Brain (organoid and tissue), 16 donors: ENCODE measurements at places on chromosomes 13 and 19. TPM values are rescaled to one million over a fixed set of nuclear protein-coding genes. Genes with fewer than 3 reads are reported as not detected.

WDR87 gene
- not detected for polyA plus RNA-seq

OR10H1 gene
- polyA plus RNA-seq = not detected

DNA sequence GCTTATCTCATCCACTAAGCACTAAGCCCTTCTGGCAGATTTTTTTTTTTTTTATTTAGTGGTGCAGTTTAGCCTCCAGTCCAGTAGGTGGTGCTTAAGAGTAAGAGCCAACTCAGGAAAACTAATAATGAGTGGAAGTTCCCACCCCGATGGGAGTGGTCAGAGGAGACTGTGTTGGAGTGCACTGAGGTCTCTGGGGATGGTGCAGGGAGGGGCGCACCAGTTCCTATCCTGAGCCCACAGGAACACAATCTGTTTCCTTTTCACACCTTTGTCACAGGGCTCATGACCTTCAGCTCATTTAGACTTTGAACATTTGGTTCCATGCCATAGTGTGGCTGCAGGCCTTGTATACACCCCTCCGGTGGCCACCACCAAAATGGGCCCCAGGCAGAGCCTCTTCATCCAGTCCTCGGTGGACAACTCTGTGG is 367.4 kb downstream of the SPRY2 start:
- DNase-seq = no peak

USPL1 gene
- 4.0 TPM for polyA plus RNA-seq

TDRD3 gene
- polyA plus RNA-seq = 4.9 TPM

IFNL1 gene
- polyA plus RNA-seq = not detected

- no peak for DNase-seq
Measured at GRCh38 chr19:35585848-35586247, at the start of gene PMIS2. Gene PMIS2 (plus strand): TSS chr19:35586173. CDS start chr19:35586260, 87 bp downstream.

- no peak for DNase-seq
Measured at GRCh38 chr13:21884965-21885567, 214.2 kb downstream of the FGF9 start.

ARHGAP45 gene
- polyA plus RNA-seq = 3.8 TPM

GRCh38 chr19:29277102-29277501 is 64.2 kb upstream of the UQCRFS1 start:
- DNase-seq = no peak

TMPRSS9 gene
- 0.15 TPM for polyA plus RNA-seq

DNA sequence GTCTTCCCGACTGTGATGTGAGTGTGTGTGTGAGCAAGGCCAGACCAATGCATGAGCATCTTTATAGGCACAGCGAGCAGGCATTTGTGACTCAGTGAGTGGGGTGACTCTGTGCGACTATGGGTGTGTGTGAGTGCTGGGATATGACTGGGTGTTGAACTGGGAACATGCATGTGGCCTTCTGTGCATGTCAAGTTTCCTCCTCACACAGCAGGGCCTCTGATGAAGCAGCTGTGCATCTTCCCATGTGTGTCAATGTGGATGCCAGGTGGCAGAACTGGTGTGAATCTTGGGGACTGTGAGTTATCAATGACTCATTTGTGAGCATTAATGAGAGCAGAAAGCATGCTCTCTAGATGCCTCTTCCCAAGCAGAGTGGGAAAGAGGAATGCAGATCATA is 12.1 kb upstream of the LGALS14 start:
- no peak for DNase-seq

- DNase-seq = peak; percentile 65
Measured at GRCh38 chr13:97030705-97031452, 36.6 kb upstream of the OXGR1 start.

GRCh38 chr13:113539822-113540221 is 44.7 kb upstream of the TFDP1 start:
- DNase-seq = no peak

CCDC169 gene
- 0.31 TPM for polyA plus RNA-seq

- peak; percentile 94 for DNase-seq
Measured at GRCh38 chr19:20367811-20368294, 197.7 kb downstream of the ZNF737 start.

PRSS57 gene
- not detected for polyA plus RNA-seq

GRCh38 chr13:42777467-42777866 is 3.9 kb upstream of the FAM216B start:
- no peak for DNase-seq

ANKRD24 gene
- 6.2 TPM for polyA plus RNA-seq

GRCh38 chr19:491146-491741 is 5.0 kb upstream of the MADCAM1 start:
- DNase-seq = no peak

GRCh38 chr19:55369653-55370304 is 484 bp downstream of the IL11 start:
- peak; percentile 76 for DNase-seq

CEACAM5 gene
- 1.1 TPM for polyA plus RNA-seq

GRCh38 chr13:62119739-62120700 is 704.4 kb upstream of the PCDH20 start:
- DNase-seq = peak; percentile 74

APOC4 gene
- polyA plus RNA-seq = not detected

DNA sequence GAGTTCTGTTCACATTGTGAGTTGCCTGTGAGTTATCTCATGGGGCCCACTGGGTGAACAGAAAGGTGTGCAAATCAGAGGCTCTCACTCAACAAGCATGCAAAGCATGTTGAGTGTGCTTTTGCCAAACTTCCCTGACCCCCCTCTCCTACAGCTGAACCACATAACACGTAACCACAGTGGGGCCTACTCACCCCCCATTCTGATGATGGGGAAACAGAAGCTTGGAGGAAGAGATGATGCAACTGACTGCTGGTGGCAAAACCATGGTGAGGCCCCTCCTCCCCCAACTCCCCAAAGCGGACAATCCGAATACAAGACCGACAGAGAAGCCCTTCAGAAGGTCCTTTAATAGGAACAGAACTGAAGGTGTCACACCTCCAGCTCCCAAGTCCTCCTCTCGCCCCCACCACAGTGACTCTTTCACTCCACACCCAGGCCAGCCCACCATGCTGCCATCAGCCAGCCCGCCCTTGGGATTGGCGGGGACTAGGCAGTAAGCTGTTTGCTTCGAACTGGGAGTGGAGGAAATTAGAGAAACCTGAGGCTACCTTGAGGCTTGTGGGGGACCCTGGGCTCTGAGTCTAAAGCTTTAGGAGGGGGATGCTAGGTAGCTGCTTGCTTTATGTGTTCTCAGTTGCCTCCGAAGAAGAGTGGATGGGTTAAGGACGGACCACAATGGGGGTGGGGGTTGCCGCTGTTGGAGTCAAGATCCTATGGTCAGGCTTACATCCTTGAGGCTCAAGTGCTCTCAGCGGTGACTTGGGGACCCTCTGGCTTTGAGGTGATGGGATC is 3.8 kb downstream of the ZNF784 start:
- no peak for DNase-seq

GRCh38 chr13:38620876-38621275 is 66.0 kb upstream of the FREM2 start:
- DNase-seq = no peak

DNA sequence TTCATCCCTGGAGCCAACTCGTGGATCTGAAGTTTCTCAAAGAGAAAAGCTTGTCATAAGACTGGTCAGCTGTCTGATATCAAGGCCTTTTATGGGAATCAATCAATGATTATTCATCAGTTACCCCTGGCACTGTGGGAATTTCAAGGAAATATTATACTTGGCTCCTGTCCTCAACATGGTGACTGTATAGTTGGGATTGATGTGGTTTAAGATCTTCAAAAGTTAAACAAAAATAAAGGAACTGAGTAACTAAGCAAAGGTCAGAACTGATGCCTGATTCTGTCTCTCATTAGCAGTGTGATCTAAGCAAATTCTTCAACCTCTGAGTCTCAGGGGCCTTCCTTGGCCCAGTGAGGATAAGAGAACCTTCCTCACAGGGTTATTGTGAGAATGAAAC is 22.2 kb upstream of the SERPINE3 start:
- DNase-seq = no peak

UHRF1 gene
- 25.6 TPM for polyA plus RNA-seq

DNA sequence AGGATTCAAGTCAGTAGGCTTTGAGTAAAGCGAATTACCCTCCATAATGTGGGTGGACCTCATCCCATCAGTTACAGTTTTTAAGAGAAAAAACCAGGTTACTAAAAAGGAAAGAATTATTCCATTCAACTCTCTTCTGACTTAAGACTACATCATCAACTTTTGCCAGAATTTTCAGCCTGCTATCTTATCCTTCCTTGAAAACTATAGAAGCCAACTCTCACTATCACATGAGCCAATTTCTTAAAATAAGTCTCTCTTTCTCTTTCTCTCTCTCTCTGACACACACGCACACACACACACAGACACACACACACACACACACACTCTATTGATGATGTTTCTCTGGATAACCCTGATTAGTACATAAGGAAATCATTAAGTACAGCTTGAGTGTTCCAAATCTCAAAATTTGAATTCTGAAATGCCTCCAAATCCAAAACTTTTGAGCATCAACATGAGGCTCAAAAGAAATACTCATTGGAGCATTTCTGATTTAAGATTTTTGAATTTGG is 217.0 kb upstream of the PRR20A start:
- no peak for DNase-seq

GRCh38 chr13:112820318-112820717 is 130.5 kb downstream of the ATP11A start:
- DNase-seq = no peak

ZNF829 gene
- polyA plus RNA-seq = 0.58 TPM

- DNase-seq = no peak
Measured at GRCh38 chr19:16605553-16605994, 22.4 kb downstream of the MED26 start.

RTBDN gene
- polyA plus RNA-seq = 20.0 TPM

PLIN5 gene
- 1.5 TPM for polyA plus RNA-seq

PRRG2 gene
- polyA plus RNA-seq = 0.95 TPM

RXFP2 gene
- polyA plus RNA-seq = not detected

NLRP12 gene
- 0.08 TPM for polyA plus RNA-seq

ZNF324 gene
- polyA plus RNA-seq = 8.5 TPM

NLRP8 gene
- not detected for polyA plus RNA-seq

DNA sequence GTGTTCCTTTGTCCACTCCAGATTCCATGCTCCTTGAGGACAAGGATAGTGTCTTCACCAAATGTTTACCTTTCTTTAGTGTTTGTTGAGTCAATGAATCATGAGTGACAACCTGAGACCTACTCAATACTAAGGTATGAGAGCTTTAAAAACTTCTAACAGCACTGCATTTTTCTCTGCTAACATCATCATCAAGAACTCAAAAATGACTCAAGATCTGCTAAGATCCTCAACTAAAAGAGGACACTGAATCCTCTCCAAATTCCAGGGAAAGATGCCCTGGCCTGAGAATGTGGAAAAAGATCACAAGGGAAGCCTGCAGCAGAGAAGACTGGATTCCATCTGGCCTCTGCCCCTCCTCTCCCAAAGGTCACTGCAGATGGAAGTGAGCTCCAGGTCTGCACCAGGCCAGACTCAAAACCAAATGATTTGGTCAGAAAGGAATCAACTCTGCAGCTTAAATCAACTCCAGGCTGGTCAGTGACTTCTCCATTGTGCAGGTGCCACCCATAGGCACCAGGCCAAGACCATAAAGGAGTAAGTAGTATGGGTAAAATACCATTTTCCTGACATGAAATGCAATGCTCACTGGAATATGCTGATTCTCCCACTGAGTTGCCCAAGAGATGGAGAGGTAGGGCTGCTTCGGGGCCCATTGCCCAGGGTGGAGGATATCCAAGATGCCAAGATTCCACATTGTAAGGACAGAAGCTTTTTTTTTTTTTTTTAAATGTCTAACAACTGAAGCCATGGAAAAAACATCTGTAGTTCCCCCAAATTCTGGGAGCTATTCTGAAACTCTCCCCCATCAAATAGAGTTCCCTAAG is 89.5 kb upstream of the DOCK9 start:
- DNase-seq = no peak

- DNase-seq = no peak
Measured at GRCh38 chr19:9498183-9498902, at the start of gene ZNF560. Gene ZNF560 (minus strand): TSS chr19:9498616. CDS start chr19:9475313, 23,303 bp downstream.

GRCh38 chr13:41603917-41604316 is 146.6 kb downstream of the RGCC start:
- DNase-seq = no peak

DNA sequence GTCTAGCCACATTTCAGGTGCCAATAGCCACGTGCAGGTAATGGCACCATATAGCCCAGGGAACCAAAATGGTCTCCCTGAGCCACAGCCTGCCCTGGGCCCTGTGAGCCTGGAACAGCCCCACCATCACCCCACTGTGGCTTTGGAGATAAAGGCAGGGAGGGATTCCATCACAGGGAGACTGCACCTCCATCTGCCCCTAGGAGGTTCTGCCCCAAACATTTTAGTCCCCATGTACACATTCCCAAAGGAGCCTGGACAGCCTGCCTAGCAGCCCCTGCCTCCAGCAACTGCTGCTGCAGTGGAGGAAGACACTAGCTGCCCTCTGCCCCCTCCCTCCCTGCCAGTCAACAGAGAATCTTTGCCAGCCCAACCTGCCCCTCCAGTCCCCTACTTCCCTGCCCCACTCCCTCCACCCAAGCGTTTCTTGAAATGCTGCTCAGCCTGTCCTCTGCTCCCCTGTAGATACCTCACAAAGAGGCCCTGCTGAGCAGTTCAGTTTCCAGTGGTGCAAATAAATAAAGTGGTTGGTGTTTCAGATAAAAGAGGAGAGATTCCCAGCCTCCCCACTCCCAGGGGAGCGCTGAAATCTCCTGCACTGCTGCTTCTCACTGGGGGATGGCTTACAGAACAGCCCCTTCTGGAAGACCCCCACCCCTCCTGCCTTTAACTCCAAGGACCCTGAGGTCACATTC is 921.8 kb downstream of the UQCRFS1 start:
- peak; percentile 9 for DNase-seq

ZNF729 gene
- polyA plus RNA-seq = not detected

- DNase-seq = no peak
Measured at GRCh38 chr13:103161476-103161875, 95.3 kb upstream of the SLC10A2 start.

- DNase-seq = peak; percentile 81
Measured at GRCh38 chr13:80755910-80756309, 415.0 kb upstream of the SPRY2 start.

DNA sequence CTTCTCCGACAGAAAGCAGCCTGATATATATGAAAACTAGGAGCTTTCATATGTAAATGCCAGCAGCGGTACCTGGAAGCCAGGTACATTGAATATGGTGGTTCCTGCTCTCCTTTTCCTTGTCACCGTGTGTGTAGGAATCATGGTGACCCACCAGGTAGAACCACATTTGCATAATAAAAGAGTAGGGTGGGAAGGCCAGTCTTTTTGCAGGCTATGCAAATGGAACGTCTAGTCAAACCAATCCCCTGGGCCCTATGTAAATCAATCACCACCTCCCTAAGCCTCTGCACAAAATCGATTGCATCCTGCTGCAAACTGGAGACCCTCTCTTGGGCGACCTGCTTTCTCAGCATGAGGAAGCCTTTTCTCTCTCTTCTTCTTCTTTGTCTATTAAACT is 22.2 kb upstream of the ZNF181 start:
- DNase-seq = no peak
